ENCODE measurements at places on chromosomes 2 and 18.

GRCh38 chr2:3611589-3611988, 16.7 kb downstream of the COLEC11 start:
- no peak for DNase-seq

GRCh38 chr18:24271381-24272228, 126.0 kb downstream of the OSBPL1A start:
- peak; percentile 41 for DNase-seq

GRCh38 chr18:3525870-3526420, 76.0 kb downstream of the TGIF1 start:
- DNase-seq: peak; percentile 50

GRCh38 chr2:183267148-183267827, 143.0 kb downstream of the NUP35 start:
- DNase-seq: no peak

GRCh38 chr2:25324905-25325592, 16.7 kb downstream of the DNMT3A start:
- DNase-seq: no peak

DNA sequence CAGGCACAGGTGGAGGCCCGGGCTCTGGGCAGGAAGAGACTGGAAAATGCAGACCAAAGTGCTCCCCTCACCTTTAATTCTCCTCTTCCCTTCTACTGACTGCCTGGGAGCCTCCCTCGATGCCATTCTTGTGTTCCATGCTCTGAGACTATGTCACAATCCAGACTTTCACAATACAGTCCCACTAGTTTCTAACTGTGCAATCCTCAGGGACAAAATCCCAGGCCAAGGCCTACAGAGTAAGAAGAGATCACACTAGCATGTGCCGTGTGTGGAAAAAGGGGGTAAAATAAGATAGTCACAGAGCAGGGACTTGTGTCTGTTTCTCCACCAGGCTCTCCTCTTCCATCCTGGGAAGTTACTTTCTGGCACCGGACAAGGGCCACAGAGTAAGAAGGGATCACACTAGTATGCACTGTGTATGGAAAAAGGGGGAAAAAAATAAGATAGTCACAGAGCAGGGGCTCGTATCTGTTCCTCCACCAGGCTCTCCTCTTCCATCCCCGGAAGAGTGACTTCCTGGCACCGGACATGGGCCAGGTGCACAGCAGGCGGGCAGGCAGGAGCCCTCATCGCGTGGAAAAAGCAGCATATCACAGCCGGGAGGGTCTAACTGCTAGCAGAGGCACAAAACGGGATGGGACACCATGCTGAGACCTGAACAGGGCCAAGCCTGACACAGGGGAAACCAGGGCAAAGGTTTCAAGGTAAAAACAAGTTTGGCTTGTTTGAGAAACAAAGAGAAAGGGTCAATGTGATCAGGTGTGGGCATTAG, 9.6 kb downstream of the CYB5A start:
- no peak for DNase-seq

DNA sequence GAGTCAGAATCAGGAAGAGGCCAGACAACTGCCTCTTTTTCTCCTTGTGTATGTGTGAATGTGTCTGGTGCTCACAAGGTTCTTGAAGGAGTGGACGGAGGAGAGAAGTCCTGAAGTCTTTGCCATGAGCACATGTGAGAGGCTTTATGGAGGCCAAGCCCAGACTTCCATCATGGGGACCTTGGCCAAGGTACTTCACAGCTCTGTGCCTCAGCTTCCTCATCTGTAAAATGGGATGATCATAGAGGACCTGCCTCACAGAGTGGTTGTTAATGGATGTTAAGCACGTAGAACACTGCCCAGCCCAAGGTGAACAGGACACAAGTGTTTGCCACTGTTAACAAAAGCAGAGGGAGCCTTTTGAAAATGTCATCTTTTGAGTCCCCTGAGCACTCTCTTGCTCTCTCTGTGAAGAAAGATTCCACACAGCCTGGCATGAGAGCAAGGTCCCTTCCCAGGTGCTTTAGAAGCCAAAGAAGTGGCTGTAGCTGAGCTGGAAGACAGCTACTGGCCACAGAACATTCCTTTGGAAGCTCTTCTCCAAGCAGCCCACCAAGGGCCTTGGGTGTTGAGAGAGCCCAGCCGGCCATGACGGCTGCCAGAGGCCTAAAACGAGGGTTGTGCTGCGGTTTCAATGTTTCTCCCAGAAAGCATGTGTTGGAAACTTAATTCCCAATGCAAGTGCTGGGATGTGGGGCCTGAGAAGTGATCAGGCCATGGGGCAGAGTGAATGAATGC, 41.8 kb upstream of the ASPRV1 start:
- DNase-seq: no peak

GRCh38 chr2:82342356-82342755, 2037.8 kb upstream of the LRRTM1 start:
- no peak for DNase-seq

DNA sequence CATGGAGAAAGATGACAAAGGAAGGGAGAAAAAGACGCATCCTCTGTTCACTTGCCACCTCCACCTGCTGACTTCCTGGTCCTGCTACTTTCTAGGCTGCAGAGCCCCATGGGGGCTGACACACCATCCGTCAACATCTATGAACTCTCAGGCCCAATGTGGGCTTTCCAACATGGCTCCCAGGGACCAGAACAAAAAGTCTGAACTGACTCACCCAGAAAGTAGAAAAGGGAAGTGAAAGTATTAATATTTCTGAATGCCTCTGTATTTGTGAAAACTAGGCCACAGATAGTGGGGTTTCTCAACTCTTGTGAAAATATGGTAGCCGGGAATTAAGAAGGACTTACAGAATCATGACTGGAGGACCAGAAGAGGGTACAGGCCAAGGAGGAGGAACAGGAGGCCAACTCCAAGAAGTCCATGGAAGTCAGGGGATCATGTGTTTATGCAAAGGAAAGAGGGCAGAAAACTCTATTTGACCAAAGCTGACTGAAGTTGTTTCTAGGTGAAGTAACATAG, 123.1 kb upstream of the CAB39 start:
- no peak for DNase-seq

DNA sequence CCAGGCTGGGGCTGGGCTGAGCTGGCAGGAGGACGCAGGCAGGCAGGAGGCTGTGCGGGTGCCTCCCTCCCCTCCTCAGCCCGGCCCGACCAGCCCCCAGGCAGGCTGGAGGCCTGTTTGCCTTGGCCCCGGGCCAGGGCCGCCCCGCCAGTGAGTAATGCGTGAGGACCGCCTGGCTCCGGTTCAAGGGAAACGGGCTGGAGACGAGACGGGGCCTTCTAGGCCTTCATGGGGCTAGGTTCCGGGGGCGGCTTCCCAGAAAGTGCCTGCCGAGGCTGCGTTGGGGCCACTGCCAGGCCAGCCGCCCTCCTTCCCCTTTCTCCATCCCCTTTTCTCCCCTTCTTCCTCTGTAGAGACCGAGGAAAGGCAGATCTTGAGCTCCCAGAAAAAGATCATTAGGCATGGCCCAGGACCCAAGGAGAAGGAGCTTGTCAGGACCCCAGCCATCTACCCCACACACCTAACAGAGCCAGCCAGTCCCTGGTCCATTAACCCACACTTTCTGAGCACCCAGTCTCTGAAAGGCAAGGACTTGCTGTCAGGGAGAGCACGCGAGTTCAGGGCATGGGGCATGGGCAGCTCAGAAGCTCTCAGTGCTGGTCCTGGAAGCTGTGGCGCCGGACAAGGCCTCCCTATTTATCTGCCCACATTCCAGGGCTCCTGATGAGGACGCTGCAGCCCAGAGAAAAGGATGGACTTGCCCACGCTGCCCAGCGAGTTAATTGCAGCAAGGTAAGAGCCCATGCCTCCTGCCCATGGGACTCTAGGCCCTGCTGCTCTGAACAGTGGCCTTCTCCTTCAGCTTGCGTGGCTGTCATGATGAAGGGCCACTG, 48.5 kb downstream of the SMAD7 start:
- DNase-seq: no peak

- DNase-seq: peak; percentile 2
These were observed 1.1 kb downstream of the NIFK start for GRCh38 chr2:121735518-121736074.

DNA sequence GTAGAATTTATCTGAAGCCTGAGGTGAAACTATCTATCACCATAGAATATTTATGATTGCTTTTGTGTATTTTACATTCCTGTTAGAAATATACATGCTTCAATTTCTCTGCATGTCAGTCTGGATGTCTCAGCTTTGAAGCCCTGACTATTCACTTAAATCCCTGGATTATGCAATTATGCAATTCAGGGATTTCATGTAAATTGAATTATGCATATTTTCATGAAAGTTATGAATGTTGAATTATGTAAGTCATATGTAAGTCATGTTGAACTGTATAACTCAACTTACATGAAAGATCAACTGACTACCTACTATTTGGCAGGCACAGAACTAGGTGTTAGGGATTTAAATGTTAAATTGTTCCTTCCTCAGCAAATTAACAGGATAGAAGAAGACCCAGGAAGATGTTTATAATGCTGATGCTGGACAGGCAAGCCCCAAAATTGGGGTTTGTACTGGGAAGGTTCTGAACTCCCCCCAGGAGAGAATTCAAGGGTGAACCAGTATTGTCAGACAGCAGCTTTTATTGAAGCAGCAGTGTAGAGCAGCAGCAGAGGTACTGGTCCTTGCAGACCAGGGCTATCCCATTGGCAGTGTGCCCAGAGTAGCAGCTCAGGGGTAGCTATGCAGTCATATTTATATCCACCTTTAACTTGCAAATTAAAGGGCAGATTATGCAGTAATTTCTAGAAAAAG, 236.5 kb downstream of the ZNF804A start:
- no peak for DNase-seq

DNA sequence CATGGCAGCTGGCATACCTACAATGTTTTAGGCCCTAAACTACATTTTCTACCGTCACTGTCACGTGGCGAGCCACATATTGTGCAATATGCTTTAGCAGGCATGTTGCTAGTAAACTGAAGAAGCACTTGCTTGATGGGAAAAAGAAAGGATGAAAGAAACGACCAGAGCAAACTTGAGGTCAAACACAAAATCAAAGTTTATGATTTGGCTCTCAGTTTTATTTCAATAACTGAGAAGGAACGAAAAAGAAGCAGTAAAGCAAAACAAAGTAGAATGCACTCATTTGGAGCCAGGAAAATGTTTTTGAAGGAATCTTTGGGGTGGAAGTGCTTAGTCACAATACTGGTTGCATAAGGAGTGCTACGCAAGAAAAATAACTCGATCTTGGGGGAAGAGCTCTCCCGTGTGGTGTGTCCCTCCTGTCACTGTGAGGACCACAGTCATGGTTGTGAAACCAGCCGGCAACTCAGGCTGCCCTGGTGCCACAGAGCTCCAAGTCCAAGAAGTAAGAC, 349.8 kb downstream of the RBM43 start:
- no peak for DNase-seq

DNA sequence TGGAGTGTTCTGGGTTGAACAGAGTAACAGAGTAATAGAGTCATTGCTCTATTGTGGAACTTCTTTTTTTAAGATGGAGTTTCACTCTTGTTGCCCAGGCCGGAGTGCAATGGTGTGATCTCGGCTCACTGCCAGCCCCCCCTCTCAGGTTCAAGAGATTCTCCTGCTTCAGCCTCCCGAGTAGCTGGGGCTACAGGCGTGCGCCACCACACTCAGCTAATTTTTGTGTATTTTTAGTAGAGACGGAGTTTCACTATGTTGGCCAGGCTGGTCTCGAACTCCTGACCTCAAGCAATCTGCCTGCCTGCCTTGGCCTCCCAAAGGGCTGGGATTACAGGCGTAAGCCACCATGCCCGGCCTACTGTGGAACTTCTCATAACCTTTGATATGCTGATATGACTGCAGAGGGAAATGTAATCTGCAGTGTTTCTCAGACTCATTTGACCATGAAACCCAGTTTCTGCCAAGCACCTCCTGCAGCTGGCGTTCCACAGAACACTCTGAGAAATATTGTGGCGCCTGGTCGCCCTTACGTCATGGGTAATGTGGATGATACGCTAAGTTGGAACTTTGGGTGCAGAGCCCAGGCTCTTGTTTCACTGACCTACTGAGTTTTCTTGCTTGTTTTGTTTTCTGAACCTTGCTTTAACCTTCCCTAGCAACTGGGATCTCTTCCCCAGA, 213.8 kb downstream of the BCL2 start:
- DNase-seq: no peak

DNA sequence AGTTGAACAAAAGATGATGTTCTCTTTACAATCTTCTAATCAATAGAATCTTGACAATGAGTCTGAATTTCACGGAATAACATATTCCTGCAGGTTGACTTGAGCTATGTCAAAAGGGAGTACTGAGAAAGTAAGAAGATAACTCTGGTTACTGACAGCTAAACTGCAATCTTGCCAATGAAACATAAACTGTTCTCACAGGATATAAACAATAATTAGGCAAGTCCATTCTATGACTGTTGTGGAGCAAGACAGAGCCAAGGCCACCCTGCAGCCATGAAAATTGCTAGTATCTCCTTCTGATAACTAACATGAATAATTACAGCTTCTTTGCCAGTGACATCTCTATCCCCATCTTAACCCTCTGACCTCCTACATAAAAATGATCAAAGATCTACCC, 6.3 kb upstream of the RPRD1A start:
- no peak for DNase-seq

DNA sequence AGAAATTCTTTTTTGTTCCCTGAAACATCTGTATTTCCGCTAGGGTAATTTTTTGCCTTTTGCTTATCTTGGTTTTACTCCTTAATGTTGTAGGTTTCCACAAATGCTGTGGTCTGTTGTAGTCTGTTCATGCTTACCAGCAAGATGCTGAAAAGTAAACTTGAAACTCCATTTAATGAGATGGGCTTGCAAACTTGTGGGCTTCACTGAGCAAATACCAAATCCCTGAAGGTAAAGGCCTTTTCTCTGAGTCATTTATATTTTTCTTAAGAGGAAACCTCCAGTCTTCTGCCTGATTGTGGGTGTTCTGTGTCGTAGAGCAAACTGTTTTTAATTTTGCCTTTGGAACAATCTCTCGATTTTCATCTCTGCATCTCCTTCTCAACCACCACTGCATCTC, 9.3 kb downstream of the SP140 start:
- DNase-seq: no peak

DNA sequence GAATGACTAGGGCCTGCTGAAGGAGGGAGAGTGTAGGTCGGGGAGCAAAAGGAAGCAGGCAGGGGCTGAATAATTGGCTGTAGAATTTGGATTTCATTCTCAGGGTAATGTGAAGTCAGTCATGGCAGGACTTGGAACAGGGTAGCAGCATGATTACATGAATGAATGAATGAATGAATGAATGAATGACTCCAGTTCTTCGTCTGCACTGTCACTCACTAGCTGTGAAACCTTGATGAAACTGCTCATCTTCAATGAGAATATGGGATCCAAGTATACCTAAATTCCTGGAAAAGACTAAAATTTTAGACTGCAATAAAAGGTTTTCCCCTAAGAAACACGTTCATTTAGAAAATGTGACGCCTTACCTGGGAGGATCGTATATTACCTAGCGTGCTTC, 3.0 kb upstream of the RND3 start:
- DNase-seq: no peak

GRCh38 chr18:48409591-48410094, 460 bp upstream of the ZBTB7C start:
- DNase-seq: peak; percentile 45

DNA sequence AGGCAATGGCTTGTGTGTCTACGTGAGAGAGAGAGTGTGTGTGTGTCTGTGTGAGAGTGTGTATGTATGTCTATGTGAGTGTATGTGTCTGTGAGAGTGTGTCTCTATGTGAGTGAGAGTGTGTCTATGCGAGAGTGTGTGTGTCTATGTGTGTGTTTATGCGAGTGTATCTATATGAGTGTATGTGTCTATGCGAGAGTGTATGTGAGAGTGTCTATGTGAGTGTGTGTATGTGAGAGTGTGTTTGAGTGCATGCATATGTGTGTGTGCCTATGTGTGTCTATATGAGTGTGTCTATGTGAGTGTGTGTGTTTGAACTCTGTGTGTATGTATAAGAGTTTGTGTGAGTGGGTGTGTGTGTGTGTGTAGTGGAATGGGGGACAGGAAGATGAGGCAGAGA, 9.8 kb upstream of the GNLY start:
- DNase-seq: no peak
